ENCODE measurements at places on chromosomes 7 and 10.

DNA sequence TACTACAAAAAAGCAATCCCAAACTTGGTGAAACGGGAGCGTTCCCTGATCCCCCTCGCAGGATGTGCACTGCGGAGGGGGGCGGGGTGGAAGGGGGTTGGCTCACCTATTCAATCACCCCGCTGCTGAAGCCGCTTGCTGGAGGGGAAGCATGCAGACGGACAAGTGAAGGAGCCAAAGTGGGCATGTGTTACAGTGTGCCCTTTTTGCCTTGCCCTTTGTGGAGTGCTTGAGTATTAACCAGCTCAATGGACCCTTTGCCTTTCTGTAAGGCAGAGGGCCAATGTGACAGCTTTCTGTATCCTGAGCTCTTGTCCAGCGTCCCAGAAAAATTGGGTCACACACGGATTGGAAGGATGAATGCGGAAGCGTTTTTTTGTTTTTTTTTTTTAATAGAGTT lies 348.9 kb upstream of the NPSR1 start:
- no peak for DNase-seq

DNA sequence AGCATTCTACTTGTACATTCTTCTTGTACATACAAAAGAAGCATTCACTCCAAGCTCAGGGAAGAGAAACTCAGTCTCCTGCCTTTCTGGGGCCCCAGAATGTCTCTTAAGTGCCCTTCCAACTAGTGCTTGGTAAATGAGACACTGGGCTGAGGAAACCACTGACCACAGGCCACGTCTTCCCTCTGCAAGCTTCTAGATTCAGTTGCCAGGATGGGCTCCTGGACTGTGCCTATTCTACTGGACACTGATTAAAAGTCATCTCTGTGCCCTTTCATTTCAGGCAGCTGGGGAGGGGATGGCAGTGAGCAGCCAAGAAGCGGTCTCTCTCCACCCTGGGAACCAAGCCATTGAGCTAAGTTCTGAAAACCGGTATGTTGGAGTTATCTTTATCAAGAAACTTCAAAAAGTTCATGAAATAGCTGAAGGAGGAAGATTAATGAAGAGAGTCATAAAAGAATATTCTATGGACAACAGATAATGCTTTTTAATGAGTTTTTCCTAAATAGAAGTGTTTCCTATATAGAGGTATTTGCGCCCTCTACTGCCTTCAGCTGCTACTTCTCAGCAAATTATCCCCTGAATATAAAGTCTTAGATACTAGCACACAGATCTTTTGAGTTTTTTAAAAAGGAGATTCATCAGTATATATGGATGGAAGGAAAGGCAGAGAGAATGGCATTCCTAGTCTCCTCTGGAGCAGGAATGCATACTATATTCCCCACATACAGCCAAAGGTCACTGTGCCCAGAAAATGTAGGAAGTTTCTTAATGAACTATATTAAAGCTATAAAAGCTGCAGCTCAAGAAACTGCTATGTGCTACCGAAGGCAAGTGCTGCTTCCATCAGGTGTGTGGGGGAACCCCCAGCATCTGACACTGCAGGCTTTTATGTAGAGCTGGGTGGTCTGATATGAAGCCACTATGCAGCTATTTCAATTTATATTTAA lies 8.4 kb upstream of the IFIT1B start:
- DNase-seq, result no peak

- DNase-seq, result no peak
These were observed 110.9 kb downstream of the ADCY1 start for GRCh38 chr7:45684910-45685618.

DNA sequence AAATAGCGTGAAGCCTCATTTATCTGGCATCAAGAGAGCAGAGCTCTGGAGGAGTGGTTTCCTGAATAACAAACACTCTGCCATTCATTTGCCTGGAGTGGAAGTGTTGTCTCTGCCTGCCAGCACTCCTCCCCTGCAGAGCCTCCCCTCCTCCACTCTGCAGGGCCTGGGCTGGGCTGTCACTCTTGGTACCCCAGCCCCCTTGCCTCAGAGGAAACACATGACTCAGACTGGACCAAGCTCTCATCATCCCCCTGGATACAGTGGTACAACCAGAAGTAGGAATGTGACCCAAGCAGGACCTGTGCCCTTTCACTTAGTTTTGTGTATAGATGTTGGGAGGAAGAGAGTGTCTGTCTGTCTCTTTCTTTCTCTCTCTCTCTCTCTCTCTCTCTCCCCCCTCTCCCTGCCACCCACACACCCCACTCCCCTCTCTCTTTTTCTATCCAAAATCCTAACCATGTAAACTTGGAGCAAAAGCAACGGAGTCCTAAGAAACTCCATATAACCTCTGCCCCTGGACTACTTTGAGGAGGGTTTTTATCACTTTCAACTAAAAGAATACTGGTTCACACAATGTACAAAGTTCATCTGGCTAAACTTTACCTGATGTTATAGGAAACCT lies 43.9 kb downstream of the DOCK4 start:
- no peak for DNase-seq

DNA sequence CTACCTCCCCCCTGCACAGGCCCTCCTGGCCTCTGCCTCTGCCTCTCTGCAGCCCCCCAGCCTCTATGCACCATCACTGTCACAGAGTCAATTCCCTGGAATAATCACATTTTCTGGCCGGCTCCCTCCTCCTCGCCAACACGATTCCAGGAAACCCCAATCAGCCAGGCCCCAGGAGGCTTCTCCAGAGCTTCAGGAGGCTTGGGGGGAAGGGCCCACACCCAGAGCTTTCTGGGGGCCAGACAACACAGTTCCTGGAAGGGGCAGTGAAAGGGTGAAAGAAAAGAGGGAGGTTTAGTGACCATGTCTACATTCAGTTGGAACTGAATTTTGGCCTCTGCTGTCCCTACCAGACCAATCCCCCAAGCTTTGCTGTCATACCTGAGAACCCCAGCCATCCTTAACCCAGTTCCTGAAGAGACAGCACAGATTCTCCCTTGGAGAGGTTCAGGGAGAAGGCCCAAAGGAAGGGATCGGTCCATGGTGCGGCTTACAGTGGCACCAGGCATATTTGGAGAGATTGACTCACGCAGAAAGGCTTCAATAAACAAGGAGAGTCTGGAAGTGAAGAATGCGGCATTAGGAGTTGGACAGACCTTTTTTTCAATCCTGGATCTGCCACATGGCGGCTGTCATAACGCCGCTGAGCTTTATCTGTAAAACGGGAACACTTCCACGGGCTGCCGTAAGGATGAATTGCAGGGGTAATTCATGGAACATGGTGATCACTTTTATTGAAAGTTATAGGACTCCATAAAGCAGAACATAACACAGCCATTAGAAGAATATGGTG lies 89.0 kb downstream of the NEURL1 start:
- no peak for DNase-seq

DNA sequence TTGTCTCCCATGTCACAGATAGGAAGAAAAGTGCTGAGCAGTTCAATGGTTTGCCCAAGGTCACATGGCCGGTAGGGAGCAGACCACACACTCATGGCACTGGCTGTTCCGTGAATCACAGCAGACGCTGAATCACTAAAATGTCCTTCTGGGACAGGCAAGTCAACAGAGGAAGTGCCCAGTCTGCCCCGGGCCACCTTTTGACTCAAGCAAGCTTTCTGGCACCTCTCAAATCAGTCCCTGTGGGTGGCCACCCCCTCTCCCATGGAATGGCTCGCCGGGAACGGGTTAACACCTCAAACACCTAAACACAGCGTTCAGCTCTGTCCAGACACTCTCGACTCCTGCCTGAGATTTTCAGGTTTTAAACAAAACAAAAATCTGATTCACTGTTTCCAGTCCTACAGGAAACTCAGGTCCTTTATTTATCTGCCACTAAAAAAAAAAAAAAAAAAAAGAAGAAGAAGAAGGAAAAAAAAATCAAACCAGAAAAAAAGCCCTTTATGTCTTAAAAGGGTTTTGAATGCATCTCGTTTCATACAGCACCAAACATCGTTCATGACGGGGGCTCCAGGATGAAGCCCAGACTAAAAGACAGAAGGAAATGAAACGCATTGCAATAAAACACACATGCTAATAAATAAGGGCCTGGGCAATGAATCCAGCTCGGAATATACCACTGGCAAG lies 15.5 kb downstream of the CARD11 start:
- DNase-seq, result peak; percentile 33

DNA sequence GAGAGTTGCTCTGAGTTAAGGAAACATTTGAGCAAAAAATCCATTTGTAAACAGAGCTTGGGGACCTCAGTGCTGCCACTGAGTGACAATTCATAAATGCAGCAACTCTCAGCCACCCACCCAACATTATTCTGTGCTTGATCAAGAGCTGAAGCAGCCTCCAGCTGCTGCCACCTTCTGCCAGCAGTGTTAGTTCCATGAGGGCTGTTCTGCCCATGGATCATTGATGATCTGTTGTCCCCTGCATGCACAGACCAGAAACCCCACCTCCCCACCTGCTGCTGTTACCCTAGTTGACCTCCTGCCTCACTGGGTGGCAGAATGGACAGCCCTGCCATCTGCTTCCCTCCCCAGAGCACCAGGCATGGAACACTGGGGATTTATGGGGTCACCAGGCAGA lies 305.4 kb downstream of the KCNMA1 start:
- no peak for DNase-seq

All from activated T-helper 9 cell treated with anti-CD3 and anti-CD28 coated beads, Interleukin-2, amount 50 U/mL, for 16 hours (primary cell).